ENCODE measurements at places on chromosomes 11 and 22.

GRCh38 chr11:114140826-114141225 lies 81.3 kb downstream of the ZBTB16 start:
- DNase-seq: no peak

GRCh38 chr11:77058900-77059299 lies 7.9 kb upstream of the CAPN5 start:
- DNase-seq: no peak

- no peak for DNase-seq
Measured at GRCh38 chr11:61278001-61278470, 17.1 kb downstream of the VWCE start.

GRCh38 chr11:18203723-18204122 lies 31.1 kb downstream of the MRGPRX4 start:
- peak; percentile 21 for DNase-seq

- no peak for DNase-seq
Measured at GRCh38 chr11:31671681-31672080, 139.4 kb downstream of the PAX6 start.

- peak; percentile 1 for DNase-seq
Measured at GRCh38 chr22:37905534-37906363, at the start of gene MICALL1. Gene MICALL1 (plus strand): TSS chr22:37906297. CDS start chr22:37906423, 126 bp downstream.

DNA sequence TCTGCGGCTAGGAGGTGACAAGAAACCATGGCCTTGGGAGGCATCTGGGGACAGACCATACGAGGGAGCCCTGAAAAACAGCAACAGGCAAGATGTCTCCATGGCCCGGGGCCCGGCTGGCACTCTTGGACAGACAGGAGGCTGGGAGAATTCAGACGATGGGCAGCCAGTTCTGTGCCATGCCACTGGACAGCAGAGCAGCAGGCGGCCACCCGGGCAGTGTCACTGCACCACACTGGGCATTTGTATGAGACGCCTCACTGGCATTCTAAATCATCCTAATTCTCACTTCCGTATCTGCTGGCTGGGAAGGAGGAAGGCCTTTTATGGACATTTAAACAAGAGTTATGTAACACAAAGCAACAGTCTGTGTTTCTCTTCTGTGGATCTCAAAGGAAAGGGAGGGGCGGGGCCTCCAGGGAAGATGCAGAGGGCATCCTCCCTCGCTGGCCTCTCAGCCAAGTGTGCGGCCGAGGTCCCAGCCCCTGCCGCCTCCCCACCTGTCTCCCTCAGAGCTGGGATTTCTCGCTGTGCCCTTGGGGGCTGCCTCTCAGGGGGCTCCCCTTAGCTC lies 350.3 kb downstream of the SHANK2 start:
- DNase-seq: no peak

- no peak for DNase-seq
Measured at GRCh38 chr11:119573858-119574257, 150.9 kb upstream of the THY1 start.

- no peak for DNase-seq
Measured at GRCh38 chr11:1536065-1536843, 35.8 kb downstream of the DUSP8 start.

- DNase-seq: no peak
Measured at GRCh38 chr11:76284161-76284560, 77.9 kb upstream of the WNT11 start.

DNA sequence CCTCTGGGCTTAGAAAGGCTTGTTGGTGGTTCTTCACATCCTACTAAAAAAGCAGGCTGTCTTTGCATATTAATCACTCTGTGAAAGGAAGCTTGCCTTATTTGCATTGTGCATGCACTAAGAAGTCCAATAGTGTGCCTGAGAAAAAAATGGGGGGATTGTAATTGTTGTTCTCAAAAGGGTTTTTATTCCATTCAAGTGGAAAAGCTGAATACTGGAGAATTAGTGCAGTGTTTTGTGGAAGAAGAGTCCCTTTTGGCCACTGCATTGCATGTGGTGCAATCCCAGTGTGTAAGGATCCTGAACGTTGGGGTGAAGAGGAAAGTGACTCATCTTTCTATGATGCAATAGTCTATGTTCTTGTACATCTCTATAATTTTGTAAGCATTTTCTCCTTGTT lies 16.5 kb downstream of the NCAM1 start:
- no peak for DNase-seq

DNA sequence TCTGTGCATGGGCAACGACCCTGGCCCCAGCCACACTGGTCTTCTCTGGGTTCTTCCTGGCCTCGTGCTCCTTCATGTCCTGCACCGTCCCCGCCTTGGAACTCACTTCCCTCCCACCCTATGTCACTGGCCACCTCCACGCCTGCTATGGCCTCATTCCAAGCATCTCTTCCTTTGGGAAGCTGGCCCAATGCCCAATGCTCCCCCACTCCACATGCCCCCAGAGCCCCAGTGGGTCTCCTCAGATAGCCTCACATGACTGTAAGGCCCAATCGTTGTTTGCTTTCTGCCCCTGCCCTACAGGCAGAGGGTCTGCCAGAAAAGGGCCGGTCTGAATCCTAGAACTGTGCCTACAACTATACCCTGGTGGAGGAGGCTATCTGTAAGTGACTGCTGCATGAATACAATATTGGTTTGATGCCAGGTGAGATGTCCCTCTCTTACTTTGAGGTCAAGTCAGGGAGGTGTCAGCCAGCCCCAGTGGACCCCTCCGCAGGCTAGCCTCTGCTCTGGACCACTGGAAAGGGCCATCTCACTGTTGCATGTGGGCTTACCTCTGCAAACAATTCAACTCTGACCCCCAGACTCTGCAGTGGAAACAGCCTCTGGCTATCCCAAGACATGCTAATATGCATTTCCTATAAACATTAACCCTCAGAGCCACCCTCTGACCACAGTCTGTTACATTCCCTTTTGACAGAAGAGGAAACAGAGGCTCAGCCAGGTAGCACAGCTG lies 2.1 kb upstream of the GNAZ start:
- DNase-seq: no peak

DNA sequence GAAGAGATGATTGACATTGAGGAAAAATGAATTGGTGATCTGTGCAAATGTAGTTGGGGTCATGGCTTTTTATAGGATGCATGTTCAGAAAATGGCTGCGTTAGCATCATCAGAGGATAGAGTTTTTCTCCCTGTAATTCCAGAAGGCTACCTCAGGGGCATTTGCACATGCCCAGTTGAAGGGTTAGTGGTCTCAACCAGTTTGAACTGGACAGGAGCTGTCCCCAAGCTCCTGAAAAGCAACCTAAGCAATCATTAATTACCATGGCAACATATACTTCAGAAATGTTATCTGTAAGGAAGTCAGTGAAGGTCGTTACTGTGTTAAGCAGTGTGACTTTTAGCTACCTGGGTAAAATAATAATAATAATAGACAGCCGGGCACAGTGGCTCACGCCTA lies 29.3 kb downstream of the TUG1 start:
- DNase-seq: no peak

DNA sequence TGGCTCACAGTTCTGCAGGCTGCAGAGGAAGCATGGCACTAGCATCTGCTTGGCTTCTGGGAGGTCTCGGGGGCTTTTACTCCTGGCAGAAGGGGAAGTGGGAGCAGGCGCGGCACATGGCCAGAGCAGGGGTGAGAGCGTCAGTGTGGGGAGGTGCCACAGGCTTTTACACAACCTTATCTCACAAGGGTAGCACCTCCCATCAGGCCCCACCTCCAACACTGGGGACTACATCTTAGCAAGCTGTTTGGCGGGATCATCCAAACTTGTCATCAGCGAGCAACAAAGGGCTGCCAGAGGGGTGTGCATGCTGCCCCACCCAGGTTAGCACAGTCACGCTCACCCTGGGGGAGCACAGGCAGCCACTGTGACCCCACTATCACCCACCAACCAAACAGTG lies 18.9 kb upstream of the YPEL1 start:
- DNase-seq: no peak

- DNase-seq: no peak
Measured at GRCh38 chr22:37088108-37088605, 21.4 kb downstream of the TMPRSS6 start.

DNA sequence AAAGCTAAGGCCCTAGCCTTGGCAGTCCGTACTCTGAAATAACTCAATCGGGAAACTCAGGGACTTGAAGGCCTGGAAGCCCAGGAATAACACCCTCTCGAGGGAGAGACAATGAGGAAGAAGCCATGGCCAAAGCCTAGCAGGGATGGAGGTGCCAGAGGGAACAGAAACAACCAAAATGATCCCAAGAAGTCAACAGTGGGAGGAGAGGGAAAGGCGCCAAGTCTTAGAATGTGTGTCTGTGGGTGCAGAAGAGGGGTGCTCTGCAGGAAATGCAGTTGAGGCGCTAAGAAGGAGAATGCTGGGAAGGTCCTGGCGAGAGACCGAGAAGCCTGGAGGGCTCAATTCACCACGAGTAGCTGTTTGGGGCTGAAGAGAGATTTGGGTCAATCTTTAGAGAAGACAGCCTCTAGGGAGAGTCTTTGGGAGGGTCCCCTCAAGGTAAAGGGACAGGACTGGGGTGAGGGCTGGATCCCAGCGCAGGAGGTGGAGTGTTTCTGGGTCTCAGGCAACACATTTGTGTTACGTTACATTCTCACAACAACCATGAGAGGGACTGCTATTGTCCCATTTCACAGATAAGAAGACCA lies 760 bp upstream of the MAPK8IP1 start:
- no peak for DNase-seq

- DNase-seq: no peak
Measured at GRCh38 chr22:48565901-48566501, 1261.7 kb downstream of the BRD1 start.

GRCh38 chr11:8719721-8720120 lies 37.1 kb downstream of the RPL27A start:
- no peak for DNase-seq

- DNase-seq: no peak
Measured at GRCh38 chr11:117510646-117511045, 183.0 kb downstream of the CEP164 start.

- no peak for DNase-seq
Measured at GRCh38 chr11:96681019-96681716, 291.4 kb downstream of the JRKL start.

DNA sequence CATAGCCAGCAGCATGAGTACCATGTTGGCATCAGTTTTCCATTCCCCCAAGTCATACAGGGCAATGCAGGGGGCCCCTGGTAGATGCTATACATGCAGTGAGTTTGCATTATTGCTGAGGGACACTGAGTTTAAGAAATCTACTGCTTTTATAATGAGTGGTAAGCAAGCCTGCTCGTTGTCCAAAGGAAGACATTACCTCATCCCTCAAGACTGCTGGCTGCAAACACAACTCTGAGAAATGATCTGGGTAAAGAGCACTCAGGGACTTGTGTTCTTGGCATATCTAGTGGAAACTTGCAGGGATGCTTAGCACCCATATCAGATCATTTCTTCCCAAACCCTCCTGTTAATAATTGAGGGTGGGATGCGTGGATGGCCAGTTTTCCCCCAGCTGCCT lies 77.9 kb downstream of the CWC15 start:
- DNase-seq: no peak

DNA sequence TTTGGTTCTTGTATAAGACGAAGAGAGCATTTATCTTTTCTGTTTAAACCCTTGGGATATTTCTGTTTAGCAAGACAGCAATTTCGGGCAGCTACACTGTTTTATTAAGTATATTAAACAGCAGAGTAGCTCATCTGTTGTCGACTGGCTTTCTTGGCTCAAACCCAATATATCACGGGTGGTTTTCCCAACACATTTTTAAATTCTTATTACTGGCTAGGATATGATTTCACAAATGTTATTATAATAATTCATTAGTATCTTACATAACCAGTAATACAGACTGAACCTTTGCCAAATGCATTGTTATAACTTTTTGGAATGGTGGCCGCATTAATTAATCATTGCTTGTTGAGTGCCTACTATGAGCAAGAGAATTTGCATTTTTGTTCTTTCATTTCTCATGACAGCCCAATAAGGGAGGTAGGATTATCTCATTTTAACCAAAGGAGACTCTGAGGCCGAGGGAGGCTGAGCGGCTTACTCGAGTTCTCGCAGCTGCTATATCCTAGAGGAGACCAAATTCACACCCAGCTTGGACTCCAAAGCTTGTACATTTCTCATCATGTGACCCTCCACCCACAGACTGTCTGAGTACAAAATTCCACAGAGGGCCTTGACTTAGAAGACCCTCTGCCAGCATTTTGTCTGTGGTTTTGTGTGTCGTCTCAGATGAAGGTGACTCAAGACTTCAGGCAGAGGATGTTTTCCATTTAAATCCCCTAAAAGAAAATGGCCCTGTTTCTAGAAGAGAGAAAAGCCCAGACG lies 304.9 kb downstream of the NTM start:
- DNase-seq: no peak

GRCh38 chr11:116261606-116262005 lies 511.2 kb downstream of the BUD13 start:
- DNase-seq: no peak

- no peak for DNase-seq
Measured at GRCh38 chr22:41367680-41368542, 13.8 kb upstream of the TEF start.

DNA sequence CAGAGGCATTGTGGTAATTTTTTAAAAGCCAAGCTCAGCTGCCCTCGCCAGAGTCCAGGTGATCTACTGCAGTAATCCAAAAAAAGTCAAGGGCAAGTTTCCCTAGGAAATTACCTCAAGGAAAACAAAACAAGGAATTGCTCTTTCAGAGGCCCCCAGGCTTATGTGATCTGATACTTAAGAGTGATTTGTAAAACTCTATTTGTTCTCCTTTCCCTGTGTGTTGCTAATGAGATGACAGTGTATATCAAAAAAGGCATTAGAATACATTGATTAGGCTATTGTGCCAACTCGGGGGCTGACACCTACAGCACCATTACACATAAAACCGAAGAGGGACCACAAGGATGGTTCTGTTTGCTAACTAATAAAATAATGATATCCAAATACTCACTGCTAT lies 44.5 kb upstream of the CHRM4 start:
- no peak for DNase-seq

- DNase-seq: no peak
Measured at GRCh38 chr11:116867619-116868018, 30.2 kb upstream of the APOA1 start.

DNA sequence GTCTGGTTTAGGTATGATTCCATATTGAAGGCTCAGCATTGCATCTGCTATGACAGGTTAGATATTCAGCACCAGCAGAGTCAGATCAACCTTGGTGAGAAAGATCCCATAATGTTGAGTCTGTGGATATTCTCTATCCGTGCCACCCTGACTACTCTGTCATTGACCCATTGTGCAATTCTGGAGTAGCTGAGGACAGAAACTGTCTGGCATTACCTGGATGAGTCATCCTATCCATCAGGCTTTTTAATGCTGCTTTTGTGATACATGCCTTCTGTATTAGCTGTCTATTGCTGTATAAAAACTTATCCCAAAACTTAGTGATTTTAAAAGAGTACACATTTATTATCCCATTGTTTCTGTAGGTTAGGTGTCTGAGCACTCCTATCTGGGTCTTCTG lies 189.1 kb upstream of the FAT3 start:
- no peak for DNase-seq

DNA sequence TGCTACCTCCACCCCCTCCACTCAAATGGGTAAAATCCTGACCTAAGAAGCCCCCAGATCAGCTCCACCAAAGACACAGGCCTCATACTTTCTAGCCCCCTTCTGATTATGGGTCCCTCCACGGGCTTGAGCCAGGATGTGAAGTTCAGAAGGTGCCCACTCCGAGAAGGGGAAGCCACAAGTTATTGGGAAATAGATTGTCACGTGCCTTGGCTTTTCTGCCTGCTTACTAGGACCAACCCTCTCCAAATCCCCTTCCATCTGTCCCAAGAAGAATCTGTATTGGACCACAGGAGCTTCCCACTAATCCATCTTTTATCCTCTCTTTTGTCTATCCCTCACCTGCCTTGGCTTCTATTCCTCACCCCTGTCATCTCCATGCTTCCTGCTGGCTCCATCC lies 3.0 kb upstream of the NRGN start:
- DNase-seq: no peak
